Mucosa of gallbladder (tissue), 1 donor: ENCODE measurements at places on chromosomes 12 and 14. TPM values are rescaled to one million over a fixed set of nuclear protein-coding genes. Genes with fewer than 3 reads are reported as not detected.

- DNase-seq: no peak
Observed at GRCh38 chr12:132861558-132861957, 25.8 kb downstream of the CHFR start.

- DNase-seq: peak; percentile 77
Observed at GRCh38 chr12:119669744-119670472, 2.0 kb downstream of the PRKAB1 start.

GRCh38 chr12:84077679-84078078, 834.9 kb downstream of the SLC6A15 start:
- DNase-seq: no peak

DNA sequence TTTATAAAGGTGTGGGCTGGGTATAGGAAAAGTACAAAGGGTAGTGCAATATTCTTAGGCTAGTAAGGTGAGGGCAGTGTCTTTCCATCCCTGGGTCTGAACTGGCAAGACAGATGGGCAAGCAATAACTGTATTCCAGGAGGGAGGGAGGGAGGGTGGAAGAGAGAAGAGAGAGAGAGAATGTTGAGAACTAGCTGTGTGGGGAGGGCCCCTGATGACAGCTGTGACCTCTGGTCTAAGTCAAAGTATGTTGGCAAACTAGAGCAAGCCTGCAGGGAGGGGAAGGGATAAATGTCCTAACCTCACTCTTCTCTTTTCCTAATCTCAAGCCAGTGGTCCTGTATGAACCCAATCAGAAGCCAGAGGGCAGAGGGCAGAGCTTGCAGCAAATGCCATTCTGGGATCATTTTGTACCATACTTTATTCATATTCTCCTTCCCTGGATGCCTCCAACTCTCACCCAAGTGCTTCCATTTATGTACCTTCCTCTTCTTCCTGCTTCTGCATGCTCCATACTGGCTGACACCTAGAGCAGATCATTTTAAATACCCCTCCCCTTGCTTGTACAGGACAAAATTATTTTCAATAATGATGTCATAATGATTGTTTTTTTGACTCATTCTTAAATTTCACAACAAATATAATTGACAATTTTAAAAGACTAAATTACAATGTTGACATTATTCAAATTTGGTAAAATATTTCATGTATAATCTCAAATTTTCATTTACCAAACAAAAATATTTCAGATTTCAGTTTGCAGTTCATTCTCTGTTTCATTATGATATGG, 75.9 kb downstream of the AKAP6 start:
- no peak for DNase-seq

- no peak for DNase-seq
Observed at GRCh38 chr12:122994140-122994675, 13.7 kb downstream of the ARL6IP4 start.

- DNase-seq: no peak
Observed at GRCh38 chr14:96783043-96783914, 13.9 kb upstream of the VRK1 start.

- no peak for DNase-seq
Observed at GRCh38 chr12:55624056-55624455, 12.6 kb upstream of the OR10P1 start.

- no peak for DNase-seq
Observed at GRCh38 chr12:124776125-124776513, 87.5 kb downstream of the SCARB1 start.

DNA sequence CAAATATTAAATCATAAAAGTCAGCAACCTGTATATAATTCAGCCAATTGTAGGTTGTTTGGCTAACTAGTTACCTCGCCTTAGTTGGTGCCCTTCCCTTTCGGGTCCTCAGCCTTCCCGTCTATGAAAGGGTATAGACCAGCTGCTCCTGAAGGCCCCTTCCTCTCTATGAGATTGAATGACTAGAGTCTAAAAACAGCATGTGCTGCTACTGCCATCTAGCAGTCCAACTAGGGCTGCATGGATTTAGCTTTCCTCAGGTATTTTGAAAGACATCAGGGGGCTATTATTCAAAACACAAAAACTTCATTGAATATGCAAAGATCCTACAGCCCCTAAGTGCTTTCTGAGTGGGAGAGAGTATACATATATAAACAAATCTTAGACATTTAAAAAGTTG, 37.0 kb upstream of the TMEM263 start:
- no peak for DNase-seq

DNA sequence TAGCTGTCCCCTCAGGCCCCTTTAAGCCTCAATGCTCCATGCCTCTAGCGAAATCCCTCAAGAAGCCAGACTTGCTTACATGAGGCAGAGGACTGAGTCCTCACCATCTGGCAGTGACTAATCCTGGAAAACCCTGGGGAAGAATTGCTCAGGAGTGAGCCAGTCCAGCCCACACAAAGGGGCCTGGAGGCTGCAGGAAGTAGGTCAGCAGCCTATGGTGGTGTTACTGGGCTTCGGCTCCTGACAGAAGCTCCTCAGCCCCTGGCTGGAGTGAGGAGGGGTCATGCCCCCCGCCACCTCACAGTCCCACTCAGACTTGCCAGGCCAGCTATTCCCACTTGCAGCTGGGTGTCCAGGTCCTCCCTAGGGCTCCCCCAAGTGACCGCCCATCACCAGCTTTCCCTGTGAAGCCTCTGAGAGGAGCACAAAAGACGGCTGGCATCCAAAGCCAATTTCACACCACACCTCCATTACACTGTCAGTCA, 250.5 kb downstream of the DPF3 start:
- peak; percentile 21 for DNase-seq

- DNase-seq: no peak
Observed at GRCh38 chr14:28673056-28673455, 93.5 kb upstream of the FOXG1 start.

DNA sequence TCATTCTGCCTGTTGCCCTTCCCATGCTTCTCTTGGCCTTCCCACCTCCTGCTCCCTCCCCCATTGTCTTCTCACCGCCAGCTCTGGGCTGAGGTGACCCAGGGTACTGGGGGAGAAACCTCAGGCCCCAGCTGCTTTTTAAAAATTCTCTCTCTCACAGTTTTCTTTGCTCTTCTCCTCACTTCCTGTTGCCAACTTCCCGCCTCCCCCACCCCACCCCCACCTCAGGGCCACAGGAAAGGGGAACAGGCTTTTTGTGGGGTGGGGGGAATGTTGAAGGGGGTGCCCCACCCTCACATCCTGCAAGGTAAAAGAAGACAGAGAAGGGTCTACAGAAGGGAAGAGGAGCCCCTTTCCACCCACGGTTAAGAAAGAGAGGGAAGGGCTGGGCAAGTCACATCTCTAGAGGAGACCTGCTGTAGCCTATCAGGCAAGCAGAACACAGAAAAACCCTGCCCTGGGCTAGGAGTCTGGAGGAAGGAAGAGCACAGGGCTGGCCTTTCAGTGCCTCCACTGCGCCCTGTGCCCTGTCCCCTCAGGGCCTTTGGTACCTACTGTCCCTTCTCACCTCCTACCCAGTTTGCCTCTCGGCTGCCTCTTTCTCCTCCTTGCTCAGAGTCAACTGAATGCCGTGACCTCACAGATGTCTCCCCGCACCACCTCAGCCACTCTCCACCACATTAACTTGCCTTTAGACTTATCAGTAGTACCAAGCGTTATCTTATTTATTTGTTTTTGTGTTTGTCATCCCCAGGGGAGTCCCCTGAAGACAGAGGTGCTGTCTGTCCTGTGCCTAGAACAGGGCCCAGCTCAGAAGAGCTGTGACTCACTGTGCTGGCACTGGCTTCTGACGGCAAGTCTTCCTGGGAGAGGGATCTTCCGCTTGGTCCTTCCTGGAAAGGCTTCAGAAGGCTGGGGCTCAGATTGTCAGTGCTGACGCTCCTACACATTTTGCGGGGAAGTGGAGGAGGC, 1.7 kb downstream of the ARHGAP9 start:
- DNase-seq: no peak

SLC22A17 gene
- total RNA-seq: 64.3 TPM

SLC7A8 gene
- total RNA-seq: 98.5 TPM

TCL1B gene
- not detected for total RNA-seq

P2RX7 gene
- 7.7 TPM for total RNA-seq

TAS2R8 gene
- total RNA-seq: not detected

TAMALIN gene
- 23.9 TPM for total RNA-seq

NEMP1 gene
- total RNA-seq: 11.4 TPM

SAMD15 gene
- total RNA-seq: 3.5 TPM

ZC2HC1C gene
- total RNA-seq: 3.9 TPM

FOXA1 gene
- 17.3 TPM for total RNA-seq
